Right renal pelvis (tissue), 4 donors: ENCODE measurements at places on chromosomes 1 and 21.

- DNase-seq: no peak
These were observed 23.7 kb downstream of the VANGL1 start for GRCh38 chr1:115665319-115666096.

GRCh38 chr1:39753132-39754025, 14.7 kb downstream of the PPIE start:
- DNase-seq: no peak

- DNase-seq: no peak
These were observed 29.0 kb downstream of the SYT6 start for GRCh38 chr1:114124644-114125043.

- no peak for DNase-seq
These were observed 7.9 kb downstream of the SH3GLB1 start for GRCh38 chr1:86712088-86712860.

DNA sequence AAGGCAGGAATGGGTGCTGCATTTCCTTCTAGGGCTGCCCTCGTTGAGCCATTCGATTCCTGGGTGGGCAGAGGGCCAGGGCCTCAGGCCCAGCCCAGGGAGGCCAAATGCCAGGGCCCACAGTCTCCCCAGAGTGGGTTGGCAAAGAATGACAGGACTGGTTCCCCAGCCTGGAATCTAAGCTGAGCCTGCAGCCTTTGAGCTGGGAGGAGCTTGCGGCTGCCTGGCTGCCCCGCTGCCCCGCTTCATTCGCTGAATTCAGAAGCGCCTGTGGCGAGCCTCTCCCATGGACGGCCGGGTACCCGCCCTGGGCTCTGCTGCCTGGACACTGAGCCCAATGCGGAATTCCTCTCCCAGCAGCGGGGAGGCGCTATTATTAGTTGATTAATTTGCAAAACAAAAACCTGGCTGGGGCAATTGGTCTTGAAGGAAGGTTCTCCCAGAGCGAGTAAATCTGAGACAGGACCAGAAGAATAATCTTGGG, 32.3 kb upstream of the TARDBP start:
- DNase-seq: no peak

- no peak for DNase-seq
These were observed 12.8 kb upstream of the ZSCAN20 start for GRCh38 chr1:33459691-33460090.

GRCh38 chr1:67134695-67135094, at the start of gene C1orf141:
C1orf141 (minus strand) TSS chr1:67134970; CDS start chr1:67127240, 7,730 bp downstream.
- no peak for DNase-seq

GRCh38 chr1:108478429-108479015, 28.4 kb downstream of the NBPF6 start:
- DNase-seq: no peak

- no peak for DNase-seq
These were observed 46.6 kb downstream of the FOXJ3 start for GRCh38 chr1:42288311-42288985.

- DNase-seq: no peak
These were observed 5.6 kb downstream of the PTPRF start for GRCh38 chr1:43536196-43536863.

DNA sequence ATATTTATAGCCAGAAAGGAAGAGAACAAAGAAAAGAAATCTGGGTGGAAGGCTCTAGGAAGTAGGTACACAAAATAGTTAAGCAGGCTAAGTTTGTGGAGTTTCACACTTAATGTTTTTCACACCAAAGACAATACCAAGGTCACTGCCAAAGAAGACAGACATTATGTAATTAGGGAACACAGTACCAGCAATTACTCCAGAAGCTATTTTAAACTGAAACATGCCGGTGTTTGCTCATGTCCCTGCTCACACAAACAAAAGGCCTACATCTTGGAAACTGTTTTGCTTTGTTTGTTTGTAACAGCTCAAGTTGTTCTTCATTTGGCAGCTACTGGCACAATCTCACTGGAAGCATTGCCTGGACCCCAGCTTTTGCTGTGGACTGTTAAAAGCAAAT, 88.5 kb upstream of the DAB1 start:
- no peak for DNase-seq

GRCh38 chr1:59653968-59654367, 160.8 kb upstream of the HOOK1 start:
- no peak for DNase-seq

DNA sequence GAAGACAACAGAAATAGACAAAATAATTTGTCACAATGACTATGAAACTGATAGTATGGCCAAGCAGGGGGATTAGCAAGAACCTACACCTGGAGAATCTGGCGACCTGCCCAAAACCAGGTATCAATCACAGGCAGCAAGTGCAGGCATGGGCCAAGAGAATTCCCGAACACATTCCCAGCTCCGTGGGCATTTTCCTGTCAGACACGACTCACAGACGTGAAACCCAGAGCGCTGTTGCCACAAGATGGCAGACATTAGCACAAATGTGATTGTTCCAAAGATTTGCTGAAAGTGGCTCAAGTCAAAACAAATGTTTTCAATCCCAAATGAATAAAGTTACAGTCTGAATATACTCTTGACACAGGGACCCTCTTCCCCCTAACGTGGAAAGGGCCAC, 36.8 kb downstream of the HLCS start:
- DNase-seq: no peak

- DNase-seq: peak; percentile 53
These were observed 1.1 kb upstream of the ABCD3 start for GRCh38 chr1:94416901-94417727.

DNA sequence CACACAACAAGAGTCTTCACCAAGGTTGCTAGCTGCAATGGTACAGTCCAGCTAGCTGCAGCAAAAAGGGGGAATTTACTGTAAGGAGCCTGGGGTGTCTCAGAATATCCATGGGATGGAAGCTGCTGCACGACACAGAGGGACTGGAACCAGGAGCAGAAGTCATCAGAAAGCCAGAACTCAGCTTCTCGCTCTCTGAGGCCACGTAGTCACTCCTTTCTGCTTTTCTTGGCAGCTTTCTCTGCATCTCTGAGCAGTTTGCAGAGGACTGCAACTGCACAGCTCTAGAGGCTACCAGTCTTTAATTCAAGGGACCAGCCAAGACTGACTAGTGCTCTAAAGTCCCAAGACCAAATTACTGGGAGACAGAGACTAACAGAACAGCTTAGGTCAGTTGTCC, 27.0 kb upstream of the IL10 start:
- DNase-seq: no peak

GRCh38 chr1:117097443-117097842, 24.1 kb downstream of the TRIM45 start:
- no peak for DNase-seq

- no peak for DNase-seq
These were observed 4.3 kb downstream of the PRMT2 start for GRCh38 chr21:46639489-46640386.

GRCh38 chr1:171654942-171655745, 2.7 kb upstream of the MYOC start:
- peak; percentile 64 for DNase-seq

- no peak for DNase-seq
These were observed 3.2 kb upstream of the SAMD13 start for GRCh38 chr1:84298328-84298683.

DNA sequence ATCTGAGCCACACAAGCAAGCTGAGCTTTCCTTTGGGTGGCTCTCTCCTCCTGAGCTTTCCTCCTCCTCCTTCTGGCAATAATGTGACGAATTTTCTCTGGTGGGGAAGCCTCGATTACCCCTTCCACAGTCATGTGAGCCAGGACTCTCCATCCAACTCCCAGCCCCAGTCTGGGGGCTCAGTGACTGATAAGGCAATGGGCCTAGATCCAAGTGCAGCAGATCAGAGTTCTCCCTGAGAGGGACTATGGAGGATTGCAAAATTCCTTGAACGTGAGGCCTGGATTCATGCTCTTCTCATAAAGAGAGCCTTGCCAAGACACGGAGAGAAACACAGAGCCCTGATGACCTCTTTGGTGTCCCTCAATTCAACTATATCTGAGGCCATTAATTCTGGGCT, 31.3 kb upstream of the TRIM67 start:
- no peak for DNase-seq

DNA sequence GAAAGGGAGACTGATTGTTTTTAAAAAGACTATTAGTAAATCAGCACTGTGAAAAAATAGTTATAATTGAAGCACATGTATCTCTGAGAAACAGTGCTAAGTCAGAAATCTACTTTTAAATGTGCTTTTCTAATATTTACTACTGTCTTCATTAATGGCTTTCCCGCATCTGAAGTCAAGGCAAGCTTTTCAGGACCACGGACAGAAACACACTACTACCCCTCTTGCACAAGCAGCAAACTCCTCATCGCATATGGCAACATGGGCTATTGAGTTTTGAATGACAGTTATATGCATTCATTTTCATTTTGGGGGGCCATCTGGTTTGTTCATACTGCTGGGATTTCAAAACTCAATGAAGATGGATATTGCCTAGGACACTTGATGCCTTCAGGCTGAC, 433.4 kb upstream of the CAMK1G start:
- peak; percentile 65 for DNase-seq

DNA sequence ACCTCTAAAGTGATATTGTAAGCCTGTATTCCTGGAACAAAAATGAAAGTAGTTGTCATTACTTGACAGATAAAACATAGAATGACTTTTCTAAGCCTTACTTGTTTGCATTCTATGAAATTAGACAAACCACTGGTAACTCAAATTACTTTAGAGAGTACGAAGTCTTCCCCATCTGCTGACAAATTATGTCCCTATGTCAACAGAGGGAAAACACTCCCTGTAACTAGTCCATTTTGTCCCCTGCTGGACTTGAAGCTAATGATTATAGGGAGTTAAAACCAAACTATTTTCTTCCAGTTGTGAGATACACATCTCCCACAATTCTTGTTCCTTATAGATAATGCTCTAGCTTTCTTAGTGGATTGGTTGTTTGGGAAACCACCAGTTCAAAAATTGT, 39.6 kb downstream of the GREM2 start:
- DNase-seq: no peak

GRCh38 chr1:92786111-92786901, 1.4 kb upstream of the EVI5 start:
- no peak for DNase-seq

- no peak for DNase-seq
These were observed 686 bp upstream of the ZNF281 start for GRCh38 chr1:200410566-200410878.

DNA sequence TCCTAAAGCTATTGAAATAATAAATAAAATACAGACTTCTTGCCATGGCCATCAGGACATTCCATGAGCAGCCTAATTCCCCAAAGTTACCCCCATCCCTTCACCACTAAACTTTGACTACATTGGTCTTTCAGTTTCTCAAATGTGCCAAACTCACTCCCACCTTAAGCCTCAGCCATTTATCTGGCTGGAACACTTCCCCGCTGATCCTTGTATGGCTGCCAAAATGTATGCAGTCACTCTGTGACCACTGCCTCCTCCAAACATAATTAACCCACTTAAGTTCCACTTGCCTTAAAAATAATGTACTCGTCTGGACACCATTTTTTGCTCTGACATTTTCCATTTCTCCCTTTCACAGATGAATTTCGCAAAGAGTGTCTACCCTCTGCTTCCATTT, 407.4 kb downstream of the NTNG1 start:
- no peak for DNase-seq

DNA sequence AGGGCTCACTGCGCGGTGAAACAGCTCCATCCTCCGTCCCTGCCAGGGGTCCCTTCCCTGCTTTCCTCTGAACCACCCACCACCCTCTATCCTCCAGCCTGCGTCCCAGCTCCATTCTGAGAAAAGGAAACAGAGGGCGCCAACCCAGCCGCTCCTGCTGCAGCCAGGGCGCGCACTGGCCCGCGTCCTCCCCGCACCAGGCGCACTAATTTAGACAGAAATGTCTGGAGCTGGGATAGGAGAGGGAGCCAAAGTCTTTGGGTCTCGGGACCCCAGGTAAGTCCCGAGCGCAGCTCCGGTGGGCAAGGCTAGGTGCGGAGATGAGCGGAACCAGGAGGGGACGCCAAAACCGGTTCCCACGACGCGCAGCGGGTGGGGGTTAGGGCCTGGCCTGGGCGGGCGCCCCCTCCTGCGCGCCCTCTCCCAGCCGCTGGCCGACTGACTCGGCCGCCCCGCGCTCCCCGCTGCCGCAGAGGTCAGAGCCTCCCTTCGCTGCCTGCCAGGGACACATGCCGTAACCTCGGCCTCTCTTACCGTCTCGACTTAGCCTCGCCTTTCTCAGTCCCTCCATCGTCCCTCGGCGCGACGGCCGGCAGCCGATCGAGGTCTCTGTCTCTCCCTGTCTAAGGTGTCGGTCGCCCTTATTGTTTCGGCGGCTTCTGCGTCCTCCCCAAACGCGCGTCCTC, 2.0 kb downstream of the CAMK2N1 start:
- no peak for DNase-seq

DNA sequence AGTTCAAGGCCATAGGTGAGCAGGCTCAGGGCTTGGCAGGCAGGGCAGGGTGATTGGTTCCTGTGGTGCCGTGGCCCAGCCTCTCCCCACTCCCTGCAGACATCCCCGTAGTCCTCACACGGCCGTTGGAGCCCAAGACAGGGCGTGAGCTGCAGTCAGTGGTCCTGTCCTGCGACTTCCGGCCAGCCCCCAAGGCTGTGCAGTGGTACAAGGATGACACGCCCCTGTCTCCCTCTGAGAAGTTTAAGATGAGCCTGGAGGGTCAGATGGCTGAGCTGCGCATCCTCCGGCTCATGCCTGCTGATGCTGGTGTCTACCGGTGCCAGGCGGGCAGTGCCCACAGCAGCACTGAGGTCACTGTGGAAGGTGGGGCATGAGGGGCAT, 71.9 kb downstream of the OBSCN start:
- no peak for DNase-seq

DNA sequence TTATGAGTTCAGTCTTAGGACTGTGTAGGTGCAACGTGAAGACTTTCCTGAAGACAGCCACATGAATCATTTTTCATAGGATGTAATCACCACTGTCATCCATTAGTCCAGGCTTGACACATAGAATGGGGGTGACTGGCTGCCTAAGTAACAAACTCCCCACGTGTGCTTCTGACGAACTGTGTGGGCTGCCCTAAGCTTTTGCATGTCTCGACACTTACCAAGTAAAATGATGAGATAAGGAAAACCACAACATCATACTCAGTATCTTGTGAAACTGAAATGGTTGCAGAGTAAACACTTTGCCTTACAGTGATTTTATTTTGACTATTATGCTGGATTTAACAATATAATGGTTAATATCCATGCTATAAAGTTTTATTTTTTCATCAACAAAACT, 19.5 kb downstream of the ERG start:
- no peak for DNase-seq

DNA sequence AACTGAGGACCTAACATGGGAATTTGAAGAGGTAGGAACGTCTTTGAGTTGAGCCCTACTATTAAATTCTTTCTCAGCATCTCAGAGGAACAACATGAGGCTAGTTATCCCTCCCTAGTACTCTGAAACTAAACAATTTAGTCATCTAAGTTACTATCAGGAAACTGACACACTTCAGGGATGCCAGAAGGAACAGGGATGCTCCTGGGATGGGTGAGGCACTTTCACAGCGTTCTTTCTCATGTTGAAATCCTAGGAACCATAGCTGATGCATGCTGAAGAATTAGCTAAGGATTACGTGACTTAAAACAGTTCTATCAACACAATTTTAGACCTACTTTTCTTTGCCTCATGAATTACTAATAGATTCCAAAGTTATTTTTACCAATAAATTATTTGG, 1.8 kb upstream of the SPRR2G start:
- no peak for DNase-seq

- no peak for DNase-seq
These were observed 93.9 kb upstream of the ADGRL2 start for GRCh38 chr1:81706650-81707435.
